ENCODE measurements at places on chromosomes 2 and 18. TPM values are rescaled to one million over a fixed set of nuclear protein-coding genes. Genes with fewer than 3 reads are reported as not detected.
A peak's percentile ranks its signal among the peaks of the same experiment; 100 is the strongest.

The ZSWIM2 gene
- not detected for total RNA-seq

The MC2R gene
- total RNA-seq = not detected

The COL6A3 gene
- total RNA-seq = 421 TPM

The TRIM43 gene
- total RNA-seq = not detected

- no peak for ATAC-seq
These were observed 360.6 kb upstream of the HNRNPA3 start for GRCh38 chr2:176851889-176852483.

DNA sequence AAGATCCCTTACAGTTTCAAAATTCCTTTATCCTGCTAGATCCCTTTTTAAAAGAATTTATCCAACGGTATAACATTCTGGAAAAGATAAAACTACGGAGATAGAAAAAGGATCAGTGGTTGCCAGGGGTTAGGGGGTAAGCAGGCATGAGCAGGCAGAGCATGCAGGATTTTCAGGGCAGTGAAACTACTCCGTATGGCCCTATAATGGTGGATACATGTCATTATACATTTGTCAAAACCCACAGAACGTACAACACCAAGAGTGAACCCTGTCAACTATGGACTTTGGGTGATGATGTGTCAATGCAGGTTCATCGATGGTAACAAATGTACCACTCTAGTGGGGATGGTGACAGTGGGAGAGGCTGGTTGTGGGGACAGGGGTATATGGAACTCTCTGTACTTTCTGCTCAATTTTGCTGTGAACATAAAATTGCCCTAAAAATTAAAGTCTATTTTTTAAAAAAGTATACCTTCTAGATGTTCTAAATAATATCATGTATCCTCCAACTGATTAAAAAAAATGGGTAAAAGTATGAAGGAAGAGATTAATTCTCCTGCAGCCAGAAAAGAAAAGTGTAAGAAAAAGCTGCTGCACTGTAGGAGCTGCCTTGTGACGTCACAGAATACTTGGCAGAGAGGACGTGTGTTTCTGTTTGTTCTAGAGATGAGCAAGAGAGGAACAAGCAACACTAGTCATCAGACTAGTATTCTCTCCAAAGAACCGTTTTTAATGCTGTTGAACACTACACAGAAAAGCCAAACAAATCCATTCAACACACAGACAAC is 23.6 kb downstream of the ANKRD44 start:
- ATAC-seq = peak; percentile 83

- no peak for ATAC-seq
These were observed 575.9 kb upstream of the ZEB2 start for GRCh38 chr2:145095641-145096435.

DNA sequence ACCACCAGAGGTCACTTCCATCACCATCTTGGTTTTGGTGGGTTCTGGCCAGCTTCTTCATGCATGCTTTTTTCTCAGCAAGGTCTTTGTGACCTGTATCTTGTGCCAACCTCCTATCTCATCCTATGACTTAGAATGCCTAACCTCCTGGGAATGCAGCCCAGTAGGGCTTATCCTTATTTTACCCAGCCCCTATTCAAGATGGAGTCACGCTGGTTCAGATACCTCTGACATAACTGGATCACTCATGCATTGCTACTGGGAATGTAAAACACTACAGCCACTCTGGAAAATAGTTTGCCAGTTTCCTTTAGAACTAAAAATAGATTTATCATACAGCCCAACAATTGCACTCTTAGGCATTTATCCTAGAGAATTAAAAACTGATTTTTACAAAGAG is 219.2 kb downstream of the IRS1 start:
- no peak for ATAC-seq

The EVA1A gene
- total RNA-seq = not detected

GRCh38 chr2:217834744-217835513 is 167.9 kb downstream of the TNS1 start:
- ATAC-seq = no peak

DNA sequence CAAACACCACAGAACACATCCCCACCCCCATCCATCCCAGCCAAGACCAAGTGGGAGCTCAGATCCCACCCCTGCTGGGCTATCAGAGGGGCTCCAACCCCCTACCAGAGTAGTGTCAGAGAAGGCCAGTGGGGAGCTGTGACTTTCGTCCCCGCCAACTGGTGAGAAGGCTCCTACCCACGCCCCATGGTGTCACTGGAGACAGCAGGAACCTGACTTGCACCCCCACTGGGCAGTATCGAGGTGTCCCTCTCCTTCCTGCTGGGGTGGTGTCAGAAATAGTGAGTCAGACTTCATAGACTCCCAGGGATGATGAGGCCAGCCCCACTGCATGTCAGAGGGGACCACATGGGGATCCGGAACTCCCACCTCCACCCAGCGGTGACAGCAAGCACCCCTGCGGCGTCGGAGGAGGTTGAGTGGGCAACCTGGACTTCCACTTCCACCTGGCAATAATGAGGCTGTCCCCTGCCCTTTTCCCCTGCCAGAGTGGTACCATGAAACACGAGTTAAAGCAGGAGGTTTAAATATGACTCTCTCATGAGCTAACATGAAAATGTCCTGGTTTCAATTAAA is 106.7 kb downstream of the CTIF start:
- ATAC-seq = no peak

- no peak for ATAC-seq
These were observed 61.7 kb downstream of the CCDC88A start for GRCh38 chr2:55357927-55358326.

- ATAC-seq = no peak
These were observed 413.3 kb downstream of the TSN start for GRCh38 chr2:122168799-122169198.

The HOXD12 gene
- not detected for total RNA-seq

The EMX1 gene
- total RNA-seq = not detected

Data from gastroesophageal sphincter (tissue), 4 donors.